ENCODE measurements at places on chromosomes 2 and 18. TPM values are rescaled to one million over a fixed set of nuclear protein-coding genes. Genes with fewer than 3 reads are reported as not detected.
A peak's percentile ranks its signal among the peaks of the same experiment; 100 is the strongest.

KLHL30 gene
- 37.9 TPM for total RNA-seq

KCNG2 gene
- not detected for total RNA-seq

SNTG2 gene
- 0.55 TPM for total RNA-seq

SLC40A1 gene
- 25.9 TPM for total RNA-seq

RAX gene
- total RNA-seq = not detected

PAX8 gene
- 2.2 TPM for total RNA-seq

CHRNG gene
- 57.5 TPM for total RNA-seq

DNA sequence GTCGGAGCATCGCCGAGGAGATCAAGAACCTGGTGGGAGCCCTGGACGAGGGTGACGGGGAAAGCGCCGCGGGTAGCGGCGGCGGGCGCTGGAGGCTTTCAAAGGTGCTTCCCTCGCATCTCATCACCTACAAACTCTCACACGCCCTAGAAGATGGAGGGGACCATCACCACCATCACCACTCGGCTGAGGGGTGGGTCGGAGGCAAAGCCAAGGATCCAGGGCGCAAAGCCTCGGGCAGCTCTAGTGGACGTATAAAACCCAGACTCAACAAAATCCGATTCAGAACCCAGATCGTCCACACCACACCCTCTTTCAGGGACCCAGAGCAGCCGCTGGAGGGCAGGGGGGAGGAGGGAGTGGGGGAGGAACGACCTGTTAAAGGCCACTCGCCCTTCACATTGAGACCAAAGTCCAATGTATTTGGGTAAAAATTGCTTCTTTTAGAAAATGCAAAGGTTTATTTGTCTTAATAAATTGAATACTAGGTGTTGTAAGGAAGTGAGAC is 1.5 kb downstream of the SOWAHC start:
- no peak for DNase-seq

- DNase-seq = no peak
Measured at GRCh38 chr2:210460322-210461227, 16.0 kb downstream of the LANCL1 start.

GRCh38 chr18:7000484-7001096 is 117.0 kb downstream of the LAMA1 start:
- no peak for DNase-seq

DNA sequence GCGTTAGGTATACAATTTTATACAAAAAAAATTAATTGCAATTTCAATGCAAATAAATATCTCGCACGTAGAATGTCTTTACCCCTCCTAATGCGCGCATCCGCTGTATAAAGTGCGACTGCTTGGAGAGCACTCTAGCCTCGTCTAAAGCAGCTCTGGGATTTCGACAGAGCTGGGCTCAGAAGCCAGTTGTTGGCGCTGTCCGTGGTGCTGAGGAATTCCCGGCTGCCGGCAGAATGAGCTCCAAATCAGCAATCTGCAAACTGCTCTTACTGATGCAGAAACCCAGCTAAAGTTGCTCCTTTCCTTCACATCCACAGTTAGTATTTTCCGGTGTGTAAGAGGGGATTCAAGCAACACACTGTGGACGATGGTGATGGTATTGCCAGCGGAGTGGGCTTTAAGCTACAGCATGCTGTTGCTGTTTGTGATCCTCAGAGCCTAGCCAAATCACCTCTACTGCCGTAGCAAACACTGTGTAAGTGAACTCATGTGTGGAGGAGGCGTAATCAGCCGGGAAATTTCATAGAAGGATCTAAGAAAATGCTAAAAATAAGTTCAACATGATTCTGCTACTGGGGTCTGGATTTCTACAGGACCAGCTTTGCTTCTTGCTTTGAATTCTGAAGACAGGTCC is at the start of gene VWC2L:
Gene VWC2L (plus strand): TSS at position 137 of the 637 bp plus-strand sequence. CDS start 3,140 bp downstream, outside the sequence.
- DNase-seq = peak; percentile 5
